ENCODE measurements at places on chromosomes 5 and 9. TPM values are rescaled to one million over a fixed set of nuclear protein-coding genes. Genes with fewer than 3 reads are reported as not detected.

KLHL3 gene
- polyA plus RNA-seq = 7.2 TPM

LMX1B gene
- 0.96 TPM for polyA plus RNA-seq

SLC4A9 gene
- 0.22 TPM for polyA plus RNA-seq

CDH6 gene
- 13.1 TPM for polyA plus RNA-seq

IARS1 gene
- 60.5 TPM for polyA plus RNA-seq

PLAC8L1 gene
- polyA plus RNA-seq = 0.54 TPM

FBXO4 gene
- 13.4 TPM for polyA plus RNA-seq

F12 gene
- 1.0 TPM for polyA plus RNA-seq

FAM153A gene
- polyA plus RNA-seq = 0.58 TPM

All from large intestine (tissue), 12 donors.